ENCODE measurements at places on chromosomes 1 and 21. TPM values are rescaled to one million over a fixed set of nuclear protein-coding genes. Genes with fewer than 3 reads are reported as not detected.

Gene MEGF6
- polyA plus RNA-seq: 37.9 TPM

DNA sequence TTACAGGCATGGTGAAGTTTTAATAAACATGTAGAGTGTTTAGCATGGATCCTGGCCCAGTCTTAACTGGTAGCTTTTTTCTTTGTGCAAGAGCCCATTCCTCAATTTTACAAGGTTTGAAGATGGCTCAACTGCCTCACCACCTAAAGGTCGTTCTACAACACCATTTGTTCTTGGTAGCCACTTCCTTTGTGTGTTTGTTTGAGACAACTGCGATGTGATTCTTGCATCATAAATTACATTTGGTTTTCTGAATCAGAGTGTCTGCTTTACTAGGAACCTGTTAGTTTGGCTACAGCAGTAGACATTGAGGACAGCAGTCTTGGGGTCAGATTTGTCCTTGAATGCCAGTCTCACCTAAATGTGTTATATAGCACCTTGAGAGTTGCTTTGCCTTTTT, 3.3 kb downstream of the PLEKHM2 start:
- no peak for DNase-seq
- no peaks in the 10 kb centered on the region for H3K27me3 ChIP-seq
- H3K4me3 ChIP-seq: no peak overlapping the region
- 0 out of 2 replicates have a peak, but pooled peaks cover 3% of the 10 kb centered on the region for H3K36me3 ChIP-seq
- H3K4me1 ChIP-seq: peaks cover 28% of the 10 kb centered on the region

GRCh38 chr1:219433496-219434131, 179.3 kb downstream of the ZC3H11B start:
- peaks cover under 1% of the 10 kb centered on the region for H3K4me1 ChIP-seq
- H3K27me3 ChIP-seq: no peaks in the 10 kb centered on the region
- H3K27ac ChIP-seq: no peak overlapping the region

- H3K27ac ChIP-seq: no peak overlapping the region
- H3K36me3 ChIP-seq: no peaks in the 10 kb centered on the region
- no peak overlapping the region for H3K4me3 ChIP-seq
- H3K4me1 ChIP-seq: peaks cover 18% of the 10 kb centered on the region
Measured at GRCh38 chr1:78304341-78304740, 186.4 kb upstream of the PTGFR start.

DNA sequence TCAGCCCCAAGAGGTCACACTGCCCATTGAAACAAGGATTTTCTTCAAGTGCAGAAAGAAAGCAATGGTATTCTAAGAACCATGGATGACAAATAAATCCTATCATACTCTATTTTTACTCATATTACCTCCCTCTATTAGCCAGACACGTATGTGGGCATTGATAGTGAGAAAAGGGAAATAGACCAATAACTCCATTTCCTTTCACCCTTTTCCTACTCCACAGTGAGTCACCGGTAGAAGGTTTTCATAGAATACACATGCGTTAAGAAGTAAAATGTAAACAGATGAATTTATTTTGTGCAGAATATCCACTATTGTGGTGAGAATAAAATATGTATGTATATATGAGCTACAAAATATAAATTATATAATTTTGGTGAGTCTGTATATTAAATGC, 568.9 kb upstream of the ADGRL4 start:
- no peaks in the 10 kb centered on the region for H3K27me3 ChIP-seq
- no peaks in the 10 kb centered on the region for H3K4me1 ChIP-seq
- DNase-seq: no peak
- H3K4me3 ChIP-seq: no peak overlapping the region
- no peaks in the 10 kb centered on the region for H3K36me3 ChIP-seq
- H3K27ac ChIP-seq: no peak overlapping the region

Gene IGSF9
- polyA plus RNA-seq: 0.13 TPM

Gene MAN1C1
- polyA plus RNA-seq: 0.29 TPM

Gene LRP8
- 1.3 TPM for polyA plus RNA-seq

- H3K4me3 ChIP-seq: no peak overlapping the region
- H3K27me3 ChIP-seq: no peaks in the 10 kb centered on the region
- H3K27ac ChIP-seq: no peak overlapping the region
- no peak for DNase-seq
- no peaks in the 10 kb centered on the region for H3K4me1 ChIP-seq
- H3K36me3 ChIP-seq: no peaks in the 10 kb centered on the region
Measured at GRCh38 chr1:81183553-81183952, 617.2 kb upstream of the ADGRL2 start.

Gene SPTA1
- polyA plus RNA-seq: not detected

Gene COL24A1
- polyA plus RNA-seq: 0.22 TPM

GRCh38 chr1:236099355-236099974, 34.6 kb upstream of the NID1 start:
- DNase-seq: peak; percentile 34
- H3K27ac ChIP-seq: no peak overlapping the region
- no peaks in the 10 kb centered on the region for H3K36me3 ChIP-seq
- H3K4me3 ChIP-seq: no peak overlapping the region
- H3K4me1 ChIP-seq: 0 out of 2 replicates have a peak, but pooled peaks cover 7% of the 10 kb centered on the region
- no peaks in the 10 kb centered on the region for H3K27me3 ChIP-seq

DNA sequence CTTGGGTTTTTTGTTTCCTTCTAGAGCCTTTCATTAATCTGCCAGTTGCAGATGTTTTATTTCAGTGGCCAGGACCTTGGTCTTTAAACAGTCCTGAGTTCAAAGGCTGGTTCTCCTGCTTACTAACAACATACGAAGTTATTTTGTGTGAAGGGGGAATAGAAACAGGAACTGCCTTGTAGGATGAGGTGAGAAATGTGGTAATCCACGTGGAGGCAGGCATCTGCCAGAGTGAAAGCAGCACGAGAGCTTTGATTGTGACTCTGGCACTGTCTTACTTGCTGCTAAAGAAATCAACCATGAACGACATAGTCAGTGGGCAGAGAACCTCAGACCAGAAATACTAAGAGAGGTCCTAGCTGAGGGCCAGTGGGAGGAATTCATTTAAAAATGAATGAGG, 30.4 kb downstream of the TMEM63A start:
- no peak for DNase-seq
- H3K27me3 ChIP-seq: no peaks in the 10 kb centered on the region
- no peak overlapping the region for H3K27ac ChIP-seq
- 0 out of 2 replicates have a peak, but pooled peaks cover 6% of the 10 kb centered on the region for H3K36me3 ChIP-seq

- no peak overlapping the region for H3K4me3 ChIP-seq
- H3K27ac ChIP-seq: no peak overlapping the region
- H3K36me3 ChIP-seq: no peaks in the 10 kb centered on the region
- DNase-seq: no peak
Measured at GRCh38 chr1:173414136-173414535, 63.0 kb upstream of the PRDX6 start.

Gene EXO1
- polyA plus RNA-seq: 6.3 TPM

Gene IL10
- not detected for polyA plus RNA-seq

Gene TRIM63
- not detected for polyA plus RNA-seq

Gene CHIA
- not detected for polyA plus RNA-seq

Gene FAAH
- 0.98 TPM for polyA plus RNA-seq
